MCF 10A (cell line): ENCODE measurements at places on chromosomes 16 and 17. TPM values are rescaled to one million over a fixed set of nuclear protein-coding genes. Genes with fewer than 3 reads are reported as not detected.

- DNase-seq = peak; percentile 43
Measured at GRCh38 chr17:64216338-64217248, 46.5 kb downstream of the TEX2 start.

GRCh38 chr17:47776330-47777197 lies 43.5 kb downstream of the TBX21 start:
- peak; percentile 56 for DNase-seq

The TP53TG3B gene
- not detected in 2 replicates for total RNA-seq

DNA sequence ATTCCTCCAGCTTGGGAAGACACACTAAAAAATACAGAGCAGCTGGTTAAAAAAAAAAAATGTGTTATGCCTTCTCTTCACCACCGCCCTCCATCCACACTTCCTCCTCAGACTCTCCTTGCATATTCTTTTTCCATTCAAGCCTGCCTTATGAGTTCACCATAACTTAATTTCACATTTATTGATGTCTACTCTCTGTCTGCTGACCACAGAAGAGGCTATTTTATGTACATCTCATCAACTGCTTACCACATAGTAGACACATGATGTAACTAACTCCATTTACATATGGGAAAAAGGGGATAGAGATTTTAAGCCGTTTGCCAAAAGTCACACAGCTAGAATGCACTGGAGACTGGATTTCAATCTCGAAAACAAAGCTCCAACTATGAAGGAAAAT lies 409.8 kb downstream of the CDH11 start:
- DNase-seq = no peak

The BCAR1 gene
- total RNA-seq = 58.6 and 68.1 TPM in 2 replicates

GRCh38 chr16:54062361-54063278 lies 224.0 kb downstream of the IRX3 start:
- no peak for DNase-seq
